Endothelial cell (in vitro differentiated cells): ENCODE measurements at places on chromosomes 7 and 10.

GRCh38 chr10:71094712-71095390, 117.5 kb upstream of the UNC5B start:
- no peak for DNase-seq

DNA sequence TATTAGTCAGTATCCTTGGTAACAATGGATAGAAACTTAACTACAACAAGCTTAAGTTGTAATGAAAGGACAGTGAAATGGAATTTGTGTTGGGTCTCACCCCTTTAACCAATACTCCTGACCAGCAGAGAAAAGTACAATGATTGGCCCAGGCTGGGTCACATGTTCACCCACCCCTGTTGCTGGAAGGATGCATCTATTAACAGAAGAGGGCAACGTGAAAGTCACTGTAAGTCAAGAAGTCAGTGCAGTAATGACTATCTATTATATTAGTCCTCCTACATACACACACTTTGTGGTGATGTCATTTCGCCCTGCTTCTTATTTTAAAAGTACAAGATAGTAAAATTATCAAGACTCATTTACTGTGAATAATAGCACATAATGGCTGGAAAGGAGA, 16.2 kb downstream of the PNLIPRP2 start:
- no peak for DNase-seq

DNA sequence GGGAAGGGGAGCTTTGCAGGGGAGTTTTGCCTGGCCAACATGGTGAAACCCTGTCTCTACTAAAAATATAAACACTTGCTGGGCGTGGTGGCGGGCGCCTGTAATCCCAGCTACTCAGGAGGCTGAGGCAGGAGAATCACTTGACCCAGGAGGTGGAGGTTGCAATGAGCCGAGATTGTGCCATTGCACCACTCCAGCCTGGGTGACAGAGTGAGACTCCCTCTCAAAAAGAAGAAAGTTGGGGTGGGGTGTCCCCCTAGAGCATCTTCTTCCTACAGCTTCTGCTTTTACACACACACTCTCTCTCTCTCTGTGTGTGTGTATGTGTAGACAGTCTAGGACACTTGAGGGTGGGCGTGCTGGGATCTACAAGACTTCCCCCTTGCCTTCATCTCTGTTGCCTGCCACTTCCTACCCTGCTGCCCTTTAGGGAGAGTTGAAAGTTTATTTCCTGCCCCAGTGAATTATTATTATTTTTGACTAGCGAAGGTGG, 21.7 kb downstream of the PLAU start:
- no peak for DNase-seq

DNA sequence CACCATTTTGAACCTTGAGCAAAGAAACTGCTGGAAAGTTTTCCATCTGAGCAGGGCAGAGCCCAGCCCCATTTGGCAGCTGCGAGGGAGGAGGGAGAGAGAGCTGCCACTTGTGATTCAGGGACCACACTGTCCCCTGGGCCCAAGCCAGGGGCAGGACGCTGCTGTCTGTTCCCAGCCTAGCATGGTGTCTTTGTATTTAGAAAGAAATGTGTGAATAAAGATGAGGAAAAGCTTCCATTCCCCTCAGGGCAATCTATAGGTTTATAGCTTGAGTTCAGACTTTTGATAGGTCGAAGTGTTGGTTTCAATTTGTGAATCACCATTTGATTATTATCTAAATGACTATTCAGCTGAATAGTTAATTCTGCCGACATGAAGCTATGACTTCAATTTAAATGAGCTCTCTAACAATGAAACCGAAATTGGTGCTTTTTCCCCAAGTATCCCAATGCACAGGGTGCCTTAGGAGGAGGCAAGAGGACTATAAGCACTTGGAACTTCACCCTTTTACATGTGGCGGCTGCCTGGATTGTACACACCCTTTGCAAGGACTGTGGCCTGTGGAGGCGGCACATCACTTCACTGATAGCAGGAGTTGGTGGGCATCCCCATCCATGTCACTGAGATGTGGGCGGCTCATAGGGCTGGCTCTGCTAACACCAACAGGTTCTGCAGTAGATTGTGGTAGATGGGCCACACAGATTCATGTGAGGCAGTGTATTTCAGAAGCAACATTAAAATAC, 223.5 kb downstream of the CCDC3 start:
- DNase-seq: no peak

- no peak for DNase-seq
These were observed 326.3 kb upstream of the BMPER start for GRCh38 chr7:33578881-33579672.

- DNase-seq: peak; percentile 43
These were observed 28.2 kb downstream of the TSPAN15 start for GRCh38 chr10:69479240-69480067.

- DNase-seq: no peak
These were observed 318.6 kb upstream of the KLF6 start for GRCh38 chr10:4103603-4104002.

- DNase-seq: no peak
These were observed 29.5 kb upstream of the PRKCQ start for GRCh38 chr10:6609625-6610024.
